ENCODE measurements at places on chromosomes 6 and 20. TPM values are rescaled to one million over a fixed set of nuclear protein-coding genes. Genes with fewer than 3 reads are reported as not detected.

PTK7 gene
- total RNA-seq = 36.5 TPM

DST gene
- total RNA-seq = 511 TPM

DACT2 gene
- 0.07 TPM for total RNA-seq

IL20RA gene
- total RNA-seq = 0.20 TPM

EFCAB8 gene
- total RNA-seq = 0.33 TPM

PDE7B gene
- total RNA-seq = 53.1 TPM

RIMS4 gene
- 1.3 TPM for total RNA-seq

SPATS1 gene
- not detected for total RNA-seq

C6orf132 gene
- total RNA-seq = 0.66 TPM

PTGIS gene
- 121 TPM for total RNA-seq

CST11 gene
- total RNA-seq = not detected

ATP6V1G2 gene
- total RNA-seq = 4.3 TPM

FAM184A gene
- total RNA-seq = 0.33 TPM

PPP1R14C gene
- 7.4 TPM for total RNA-seq

ZC3H12D gene
- total RNA-seq = 0.33 TPM

ID4 gene
- 19.0 TPM for total RNA-seq

RCAN2 gene
- 2.3 TPM for total RNA-seq

SLC32A1 gene
- total RNA-seq = not detected

EYS gene
- total RNA-seq = under 0.01 TPM

GRM1 gene
- total RNA-seq = 0.07 TPM

MACROD2 gene
- total RNA-seq = 0.85 TPM

CCN5 gene
- 3.0 TPM for total RNA-seq

SNAP25 gene
- 0.53 TPM for total RNA-seq

PTCHD4 gene
- total RNA-seq = 4.4 TPM

FILIP1 gene
- total RNA-seq = 0.33 TPM

CCN2 gene
- 658 TPM for total RNA-seq

CLPSL2 gene
- total RNA-seq = not detected

TFAP2C gene
- not detected for total RNA-seq

SMPD2 gene
- 7.7 TPM for total RNA-seq

CD24 gene
- 3.3 TPM for total RNA-seq

BTNL2 gene
- not detected for total RNA-seq

HEY2 gene
- total RNA-seq = 0.63 TPM

Data from smooth muscle cell of the pulmonary artery (primary cell).